OCI-LY7 (cell line): ENCODE measurements at places on chromosomes 6 and 20. TPM values are rescaled to one million over a fixed set of nuclear protein-coding genes. Genes with fewer than 3 reads are reported as not detected.

ZKSCAN3 gene
- total RNA-seq = 6.7 and 7.1 TPM in 2 replicates

GPLD1 gene
- 60.7 and 73.7 TPM in 2 replicates for total RNA-seq

HEY2 gene
- total RNA-seq = 1.3 and 2.0 TPM in 2 replicates

SH3BGRL2 gene
- 0.09 and 0.25 TPM in 2 replicates for total RNA-seq

CTCFL gene
- total RNA-seq = not detected in 2 replicates

FGD2 gene
- 45.7 and 48.6 TPM in 2 replicates for total RNA-seq

LGSN gene
- 0.26 and 0.76 TPM in 2 replicates for total RNA-seq

E2F1 gene
- total RNA-seq = 148 and 168 TPM in 2 replicates

B4GALT5 gene
- 14.8 and 18.8 TPM in 2 replicates for total RNA-seq

BACH2 gene
- total RNA-seq = 163 and 265 TPM in 2 replicates

HLA-G gene
- 0.57 and 0.70 TPM in 2 replicates for total RNA-seq

RAMACL gene
- total RNA-seq = 0.30 and 0.33 TPM in 2 replicates
